ENCODE measurements at places on chromosomes 5 and 9.

GRCh38 chr5:143985832-143986515, 174.0 kb downstream of the HMHB1 start:
- DNase-seq: no peak

DNA sequence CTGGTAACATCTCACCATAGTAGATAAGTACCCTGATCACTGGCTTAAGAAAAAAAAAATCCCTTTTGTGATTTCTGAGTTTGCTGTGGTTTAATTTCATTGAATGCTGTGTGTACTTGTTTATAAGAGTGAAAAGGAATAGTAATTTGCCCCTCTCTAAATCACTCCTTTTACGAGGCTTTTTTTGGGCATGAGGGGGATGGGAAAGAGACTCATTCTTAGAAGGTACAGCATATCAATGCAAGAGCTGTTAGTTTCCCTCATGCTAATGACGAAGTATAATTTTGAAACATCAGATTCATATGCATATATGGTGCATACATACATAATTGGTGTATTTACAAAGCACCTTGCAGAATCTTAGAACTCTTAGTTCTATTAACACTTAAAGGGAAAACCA, 2.4 kb upstream of the SLC44A1 start:
- no peak for DNase-seq

GRCh38 chr9:76351006-76351405, 43.2 kb downstream of the RFK start:
- no peak for DNase-seq

DNA sequence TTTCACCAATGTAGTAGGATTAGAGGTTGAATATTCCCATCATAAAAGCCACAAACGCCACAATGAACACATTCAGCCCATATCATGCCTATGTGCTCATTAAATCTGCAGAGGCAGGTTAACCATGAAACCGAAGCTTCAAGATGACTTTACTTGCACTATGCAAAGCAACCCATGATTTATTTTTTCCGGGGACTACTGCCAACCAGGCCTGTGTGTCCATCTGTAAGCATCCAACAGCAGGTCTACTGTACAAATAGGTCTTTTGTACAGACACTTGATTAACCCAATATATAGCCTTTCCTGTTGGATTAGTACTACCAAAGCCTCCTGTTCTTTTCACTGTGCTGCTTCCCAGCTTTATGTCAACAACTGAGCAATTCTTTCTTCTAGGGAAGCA, 104.9 kb upstream of the CDH10 start:
- no peak for DNase-seq

- DNase-seq: peak; percentile 41
Observed at GRCh38 chr5:56812110-56812509, 3.2 kb upstream of the MAP3K1 start.

DNA sequence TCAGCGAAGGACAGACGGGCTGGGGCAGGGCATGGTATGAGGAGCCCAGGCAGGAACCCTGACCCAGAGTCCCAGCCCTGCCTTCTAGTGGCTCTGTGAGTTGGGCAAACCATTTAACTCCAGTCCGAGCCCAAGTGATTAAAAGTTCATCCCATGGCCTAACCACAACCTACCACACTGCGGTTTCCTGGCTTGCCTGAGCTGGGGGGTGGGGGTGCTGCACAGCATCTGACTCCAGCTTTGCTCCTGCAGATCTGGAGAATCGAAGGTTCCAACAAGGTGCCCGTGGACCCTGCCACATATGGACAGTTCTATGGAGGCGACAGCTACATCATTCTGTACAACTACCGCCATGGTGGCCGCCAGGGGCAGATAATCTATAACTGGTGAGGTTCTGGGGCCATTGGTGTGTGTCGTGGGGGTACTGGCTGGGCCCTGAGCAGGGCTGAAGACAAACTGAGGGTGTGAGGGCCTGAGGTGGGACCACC, 49.0 kb downstream of the STOM start:
- peak; percentile 49 for DNase-seq

- DNase-seq: no peak
Observed at GRCh38 chr5:140561753-140562523, 2.5 kb downstream of the APBB3 start.

- DNase-seq: no peak
Observed at GRCh38 chr5:89628876-89629635, 746.1 kb upstream of the MEF2C start.

GRCh38 chr5:140700177-140701144, at the start of gene ZMAT2:
TSS of gene ZMAT2 (plus strand) at chr5:140700447. CDS start at chr5:140700461, 14 bp downstream.
- DNase-seq: peak; percentile 97

DNA sequence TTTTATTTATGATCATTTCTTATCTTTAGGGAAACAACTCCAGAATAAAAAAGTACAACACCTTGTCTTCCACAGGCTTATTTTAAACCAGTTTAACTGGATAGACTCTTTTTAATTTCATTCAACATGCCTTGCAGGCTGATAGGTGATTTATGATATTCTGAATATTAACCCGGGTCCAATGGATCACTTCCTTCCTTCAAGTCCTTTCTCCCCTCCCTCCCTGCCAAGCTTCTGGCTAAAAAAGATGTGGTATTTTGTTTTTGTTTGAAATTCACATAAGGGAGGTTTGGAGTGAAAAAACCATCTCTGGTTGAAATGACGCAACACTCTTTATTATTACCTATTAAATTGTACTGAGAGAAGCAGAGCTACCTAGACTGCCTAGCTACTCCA, 265.3 kb downstream of the MLLT3 start:
- DNase-seq: no peak
